NCI-H187 (cell line): ENCODE measurements at places on chromosomes 7 and 10.

DNA sequence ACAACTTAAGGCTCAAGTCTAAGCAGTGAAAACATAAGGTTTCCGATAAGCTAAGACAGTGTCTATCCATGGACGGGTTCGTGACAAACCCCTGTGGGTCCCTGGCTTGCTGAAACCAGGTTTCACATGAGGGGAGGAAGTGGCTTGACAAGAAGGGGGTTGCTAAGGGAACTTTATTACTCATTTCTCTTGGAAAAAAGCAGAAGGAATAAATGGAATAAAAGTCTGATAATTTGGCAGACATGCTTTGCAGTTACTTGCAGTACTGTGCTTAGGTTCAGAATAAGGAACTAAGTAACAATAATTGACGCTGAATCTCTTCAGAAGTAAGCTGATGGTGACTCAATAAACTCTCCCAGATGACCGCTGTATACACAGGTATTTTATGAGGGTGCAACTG, 34.7 kb downstream of the RBM17 start:
- DNase-seq = no peak

- no peak for DNase-seq
Measured at GRCh38 chr10:75108684-75109458, 2.6 kb upstream of the SAMD8 start.

- DNase-seq = no peak
Measured at GRCh38 chr10:72308320-72308987, 34.7 kb downstream of the DDIT4 start.

DNA sequence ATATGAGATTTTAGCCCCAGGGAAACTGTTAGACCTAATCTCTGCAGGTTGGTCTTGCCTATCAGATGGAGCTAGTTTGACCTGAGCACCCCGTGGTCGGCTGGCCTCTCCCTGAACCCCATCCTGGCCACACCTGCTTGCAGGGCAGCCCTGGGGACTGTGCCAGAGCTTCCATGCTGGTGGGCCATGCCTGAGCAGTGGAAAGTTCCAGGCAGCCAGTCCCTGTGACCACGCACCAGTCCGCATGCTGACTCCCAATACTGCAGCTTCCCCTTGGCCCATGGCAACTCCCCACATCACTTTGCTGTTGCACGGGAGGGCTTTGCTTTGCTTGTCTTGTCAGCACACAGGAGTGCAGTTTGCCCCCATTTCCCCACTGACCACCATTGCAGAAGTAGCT, 427.8 kb upstream of the SEMA3D start:
- no peak for DNase-seq

- no peak for DNase-seq
Measured at GRCh38 chr7:40701836-40702551, 567.2 kb downstream of the SUGCT start.

GRCh38 chr10:29395409-29395808, 106.5 kb downstream of the LYZL1 start:
- DNase-seq = no peak

DNA sequence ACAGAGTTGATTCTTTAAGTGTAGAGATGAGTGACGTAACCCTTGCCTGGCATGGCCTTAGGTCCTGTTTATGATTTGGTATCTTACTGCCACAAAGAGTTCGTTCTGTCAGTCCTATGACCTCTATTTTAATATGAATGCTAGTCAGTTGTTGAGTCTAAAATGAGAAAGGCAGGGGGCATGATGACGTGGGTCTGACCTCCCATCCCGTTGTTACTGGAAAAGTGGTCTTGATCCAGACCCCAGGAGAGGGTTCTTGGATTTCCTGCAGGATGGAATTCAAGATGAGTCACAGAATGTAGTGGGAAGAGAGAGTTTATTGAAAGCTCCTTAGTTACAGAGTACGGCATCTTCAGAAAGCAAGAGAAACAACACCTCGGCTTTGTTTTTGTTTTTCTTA, 317.0 kb upstream of the COBL start:
- no peak for DNase-seq

DNA sequence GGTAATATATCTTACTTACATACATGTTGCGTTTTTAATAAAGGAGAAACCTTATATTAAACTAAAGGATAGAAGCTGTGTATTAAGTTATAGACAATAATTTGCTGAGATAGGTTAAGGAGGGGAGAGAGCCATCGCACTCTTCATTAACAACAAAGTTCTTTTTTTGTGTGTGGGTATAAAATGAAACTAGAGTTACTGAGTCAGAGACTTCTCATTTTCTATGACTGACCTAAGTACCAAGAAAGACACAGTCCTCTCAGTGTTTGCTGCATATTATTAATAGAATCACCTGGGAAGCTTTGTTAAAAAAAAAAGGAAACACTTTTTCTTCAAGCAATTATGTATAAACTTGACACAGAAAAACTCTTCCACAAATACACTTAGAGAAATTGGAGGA, 31.4 kb downstream of the FEZF1 start:
- DNase-seq = no peak

DNA sequence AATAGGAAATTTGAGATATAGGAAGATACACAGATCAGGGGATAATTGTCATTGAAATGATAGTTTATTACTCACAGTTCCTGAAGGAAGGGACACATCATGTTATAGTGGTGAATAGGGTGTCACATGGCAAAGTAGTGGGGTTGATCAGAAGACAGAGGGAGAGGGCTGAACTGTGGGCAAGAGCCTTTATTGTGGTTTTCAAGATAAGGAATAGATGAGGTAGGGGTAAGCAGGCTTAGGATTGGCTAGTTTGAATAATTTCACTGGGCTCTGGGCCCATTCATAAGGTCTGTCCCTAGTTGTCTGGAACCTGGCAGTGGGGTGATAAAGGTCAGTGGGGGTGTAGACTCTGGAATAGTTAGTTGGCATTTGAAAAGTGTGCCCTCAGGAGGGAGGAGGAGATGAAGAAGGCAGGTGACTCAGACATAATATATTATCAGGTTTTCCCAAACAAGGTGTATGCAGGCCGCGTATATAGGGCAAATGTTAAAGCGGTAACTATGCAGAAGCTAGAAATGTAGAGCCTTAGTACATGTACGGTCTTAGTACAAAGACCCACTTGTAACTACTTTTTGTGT, 18.5 kb downstream of the FGL2 start:
- DNase-seq = no peak

DNA sequence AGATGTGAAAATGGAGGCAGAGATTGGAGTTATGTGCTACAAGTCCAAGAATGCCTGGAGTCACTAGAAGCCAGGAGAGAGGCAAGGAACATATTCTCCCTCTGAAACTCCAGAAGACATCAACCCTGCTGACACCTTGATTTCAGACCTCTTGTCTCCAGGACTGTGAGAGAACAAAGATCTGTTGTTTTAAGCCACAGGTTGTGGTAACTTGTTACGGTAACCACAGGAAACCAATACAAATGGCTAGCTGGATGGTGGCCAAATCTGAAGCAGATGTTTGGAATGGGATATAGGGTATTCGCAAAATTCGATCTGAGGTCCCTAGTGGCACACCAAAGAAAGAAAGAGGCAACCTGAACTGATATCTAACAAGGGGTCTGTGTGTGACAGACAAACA, 129.0 kb downstream of the HERPUD2 start:
- DNase-seq = no peak

DNA sequence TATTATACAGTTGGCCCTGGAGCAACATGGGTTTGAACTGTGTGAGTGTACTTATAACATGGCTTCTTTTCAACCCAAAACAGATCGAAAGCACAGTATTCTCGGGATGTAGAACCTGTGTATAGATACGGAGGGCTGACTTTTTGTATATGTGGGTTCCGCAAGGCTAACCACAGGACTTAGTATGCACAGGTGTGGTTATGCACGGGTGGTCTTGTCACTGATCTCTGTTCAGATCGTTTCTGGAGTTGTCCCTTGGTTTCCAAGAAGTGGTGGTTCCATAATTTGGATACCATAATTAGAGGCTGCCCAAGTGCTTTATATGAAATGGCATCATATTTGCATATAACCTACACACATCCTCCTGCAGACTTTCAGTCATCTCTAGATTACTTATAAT, 10.9 kb upstream of the BHLHA15 start:
- no peak for DNase-seq

GRCh38 chr10:48520184-48520506, 84.7 kb downstream of the ARHGAP22 start:
- DNase-seq = no peak

DNA sequence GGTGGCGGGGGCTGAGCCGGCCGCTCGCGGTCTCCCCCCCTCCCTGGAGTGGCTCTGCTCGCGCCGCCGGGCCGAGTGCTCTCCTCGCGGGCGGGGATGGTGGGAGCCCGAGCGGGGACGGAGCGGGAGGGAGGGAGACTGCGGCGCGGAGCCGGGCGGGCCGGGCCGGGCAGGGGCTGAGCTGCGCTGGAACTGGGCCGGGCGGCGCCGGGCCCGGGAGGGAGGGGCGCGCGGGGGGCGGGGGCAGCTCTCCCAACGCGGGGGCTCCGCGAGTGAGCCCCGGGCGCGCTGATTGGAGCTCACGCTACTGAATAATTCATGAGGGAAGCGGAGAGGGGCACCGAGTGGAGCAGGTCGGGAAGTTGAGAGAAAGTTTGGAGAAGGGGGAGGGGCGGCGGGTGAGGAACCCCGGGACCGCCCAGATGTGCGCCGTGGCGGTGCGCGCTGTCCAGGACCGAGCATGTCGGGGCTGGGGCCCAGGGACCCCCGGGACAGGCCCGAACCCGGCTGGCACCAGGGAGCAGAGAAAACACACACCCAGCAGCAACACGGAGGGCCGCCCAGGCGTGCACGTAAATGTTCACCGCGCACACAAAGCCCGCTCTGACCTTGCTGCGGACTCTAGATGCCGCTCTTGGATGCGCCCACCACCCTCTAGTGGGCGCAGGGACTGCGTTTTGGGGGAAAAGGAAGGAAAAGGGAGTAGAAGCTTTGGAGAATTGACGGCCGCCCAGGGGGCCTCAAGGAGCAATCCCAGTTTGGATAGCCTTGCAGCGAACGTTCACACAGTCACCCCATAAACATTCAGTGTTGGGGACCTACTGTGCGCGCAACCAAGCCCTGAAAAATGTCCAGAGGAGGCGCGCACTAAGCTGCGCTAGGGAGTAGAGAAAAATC, at the start of gene EPHB4:
EPHB4 (minus strand) TSS at position 194 of the 897 bp plus-strand sequence. CDS start 493 bp downstream, outside the sequence.
- no peak for DNase-seq

DNA sequence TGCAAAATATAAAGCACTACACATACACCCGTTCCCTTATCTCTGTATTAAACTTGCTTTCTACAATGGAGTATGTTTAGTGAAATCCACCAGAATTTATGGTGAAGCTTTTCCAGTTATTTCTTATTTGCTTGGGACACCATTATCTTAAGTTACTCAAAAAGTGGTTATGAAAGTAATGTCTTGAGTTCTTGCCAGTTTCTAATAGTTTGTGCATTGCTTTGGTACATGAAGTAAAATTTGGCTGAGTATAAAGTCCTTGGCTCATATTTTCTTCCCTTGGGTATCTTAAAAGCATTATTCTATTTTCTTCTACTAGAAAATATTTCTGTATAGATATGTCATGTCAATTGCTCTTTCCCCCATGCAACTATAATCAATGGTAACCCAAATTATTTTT, 85.2 kb downstream of the POLR1F start:
- no peak for DNase-seq

GRCh38 chr7:92794391-92794790, 42.0 kb downstream of the CDK6 start:
- DNase-seq = no peak

- DNase-seq = no peak
Measured at GRCh38 chr7:1664711-1665548, 5.1 kb upstream of the ELFN1 start.

- DNase-seq = no peak
Measured at GRCh38 chr7:37684927-37685326, 1.4 kb downstream of the GPR141 start.

GRCh38 chr10:13649844-13650520, 63.2 kb downstream of the PRPF18 start:
- DNase-seq = no peak

DNA sequence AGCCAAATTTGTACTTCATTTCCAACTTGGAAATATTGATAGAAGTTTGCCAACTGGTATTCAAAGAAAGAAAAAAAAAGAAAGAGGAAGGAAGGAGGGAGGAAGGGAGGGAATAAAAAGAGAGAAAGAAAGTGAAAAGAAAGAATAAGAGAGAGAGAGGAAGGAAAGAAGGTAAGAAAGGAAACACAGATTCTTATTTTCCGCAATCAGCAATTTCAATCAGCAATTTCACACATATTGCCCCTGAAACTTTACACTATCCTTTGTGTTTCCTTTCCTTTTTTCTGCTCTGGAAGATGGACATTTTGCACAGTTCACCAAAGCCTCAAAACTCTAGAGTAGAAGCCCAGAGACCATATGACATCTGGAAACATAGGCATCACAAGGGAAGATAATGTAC, 888.1 kb downstream of the REEP3 start:
- DNase-seq = no peak

DNA sequence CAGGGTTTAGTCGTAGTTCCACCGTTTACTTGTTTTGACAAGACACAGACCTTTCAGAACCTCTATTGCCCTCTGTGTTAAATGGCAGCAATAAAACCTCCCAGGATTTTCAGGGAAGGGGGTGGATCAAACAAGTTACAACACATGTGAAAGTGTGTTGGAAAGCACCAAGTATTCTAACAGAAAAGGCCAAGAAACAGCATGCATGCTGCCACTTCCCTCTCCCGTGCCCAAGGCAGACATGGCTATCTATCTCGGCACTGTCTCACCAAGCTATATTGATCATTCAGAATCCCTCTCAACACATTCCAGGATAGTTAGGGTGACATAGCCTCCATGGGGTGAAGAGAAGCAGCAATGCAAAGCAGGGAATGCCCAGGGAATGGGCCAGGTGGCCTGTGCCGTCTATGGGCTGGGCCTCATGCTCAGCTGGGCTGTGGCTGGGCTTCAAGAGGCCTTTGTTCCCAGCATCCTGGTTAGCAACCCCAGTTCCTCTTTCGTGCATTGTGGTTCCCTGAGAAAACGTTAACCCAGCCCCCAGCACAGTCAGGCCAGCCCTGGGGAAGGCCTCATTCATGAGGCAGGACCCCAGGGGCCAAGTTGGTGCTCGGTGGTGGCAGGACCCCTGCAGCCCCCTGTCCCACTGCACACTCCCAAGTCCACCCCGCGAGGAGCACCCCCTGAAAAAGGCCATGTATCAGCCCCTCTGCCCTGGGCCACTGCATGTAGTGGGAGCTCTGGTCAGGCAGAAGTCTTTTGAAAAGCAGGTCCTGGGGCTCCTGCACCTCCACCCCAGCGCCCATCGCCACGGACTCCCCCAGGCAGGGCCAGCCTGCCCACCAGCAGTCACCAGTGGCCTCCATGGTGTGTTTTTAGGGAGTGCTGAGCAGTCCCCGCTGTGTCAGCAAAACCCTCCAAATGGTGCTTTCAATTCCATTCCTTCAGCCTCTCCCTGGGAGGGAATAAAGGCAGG, 25.5 kb downstream of the VSIR start:
- no peak for DNase-seq

DNA sequence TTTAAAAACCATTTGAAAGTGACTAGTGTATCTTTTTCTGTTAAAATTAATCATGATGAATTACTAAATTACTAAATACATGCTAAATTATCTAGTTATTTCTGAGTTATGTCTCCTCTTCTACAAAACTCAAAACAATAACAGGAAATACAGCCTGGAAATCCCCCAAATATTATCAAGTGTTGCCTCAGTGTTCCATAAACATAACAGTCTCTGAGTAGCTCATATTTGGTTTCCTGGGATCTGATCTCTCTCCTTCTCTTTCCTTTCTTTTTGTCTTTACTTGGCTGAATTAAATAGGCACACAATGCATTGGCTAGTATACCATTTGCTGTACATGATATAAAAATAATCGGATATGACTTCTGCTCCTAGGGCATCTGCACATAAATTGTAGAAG, 277.6 kb upstream of the IGFBP3 start:
- DNase-seq = no peak

- DNase-seq = no peak
Measured at GRCh38 chr7:107049480-107049879, 5.0 kb downstream of the PRKAR2B start.
